ENCODE measurements at places on chromosomes 13 and 19.

- no peak for DNase-seq
Observed at GRCh38 chr19:38683393-38684077, 36.1 kb downstream of the ACTN4 start.

DNA sequence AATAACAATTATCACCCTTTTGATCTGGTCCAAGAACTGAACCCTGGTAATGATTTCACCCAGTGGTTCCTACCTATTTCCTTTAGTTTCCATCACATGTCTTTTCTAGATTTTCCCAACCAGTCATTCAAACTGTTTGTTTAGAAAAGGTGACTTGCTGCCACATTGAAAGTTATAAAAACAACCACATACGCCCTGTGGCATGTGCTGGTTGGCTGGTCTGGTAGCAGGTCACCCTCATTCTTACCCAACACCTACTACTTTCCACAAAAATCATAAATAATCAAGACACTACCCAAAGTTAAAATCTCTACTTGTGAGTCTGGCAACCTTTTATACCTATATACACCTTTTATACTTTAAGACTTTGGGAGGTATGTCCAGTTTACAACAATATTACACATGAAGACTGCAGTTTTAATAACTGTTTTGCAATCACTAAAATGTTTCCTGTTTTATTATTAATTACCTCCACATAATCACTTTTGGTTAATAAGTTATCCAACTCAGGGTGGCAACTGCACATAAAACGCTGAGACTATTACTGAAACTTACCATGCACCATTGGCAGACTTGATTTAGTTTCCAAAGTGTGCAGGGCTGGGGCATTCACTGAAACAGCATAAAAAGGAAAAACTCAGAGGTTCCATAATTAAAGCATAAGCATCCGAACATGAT, 38.9 kb downstream of the DZIP1 start:
- DNase-seq = no peak

DNA sequence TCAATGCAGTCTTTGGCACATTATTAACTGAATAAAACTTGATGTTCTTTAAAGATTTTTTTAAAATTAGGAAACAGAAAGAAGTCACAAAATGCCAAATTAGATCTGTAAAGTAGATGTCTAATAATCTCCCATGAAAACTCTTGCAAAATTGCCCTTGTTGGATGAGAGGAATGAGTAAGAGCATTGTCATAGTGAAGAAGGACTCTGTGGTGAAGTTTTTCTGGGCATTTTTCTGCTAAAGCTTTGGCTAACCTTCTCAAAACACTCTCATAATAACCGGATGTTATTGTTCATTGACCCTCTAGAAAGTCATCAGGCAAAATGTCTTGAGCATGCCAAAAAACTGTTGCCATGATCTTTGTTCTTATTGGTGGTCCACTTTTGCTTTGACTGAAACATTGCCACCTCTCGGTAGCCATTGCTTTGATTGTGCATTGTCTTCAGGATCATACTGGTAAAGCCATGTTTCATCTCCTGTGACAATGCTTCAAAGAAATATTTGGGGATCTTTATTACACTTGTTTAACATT, 549.3 kb downstream of the LIG4 start:
- DNase-seq = no peak

GRCh38 chr13:99320693-99321481, 13.7 kb upstream of the GPR183 start:
- no peak for DNase-seq

- DNase-seq = no peak
Observed at GRCh38 chr13:113040597-113041292, 64.8 kb upstream of the F7 start.

DNA sequence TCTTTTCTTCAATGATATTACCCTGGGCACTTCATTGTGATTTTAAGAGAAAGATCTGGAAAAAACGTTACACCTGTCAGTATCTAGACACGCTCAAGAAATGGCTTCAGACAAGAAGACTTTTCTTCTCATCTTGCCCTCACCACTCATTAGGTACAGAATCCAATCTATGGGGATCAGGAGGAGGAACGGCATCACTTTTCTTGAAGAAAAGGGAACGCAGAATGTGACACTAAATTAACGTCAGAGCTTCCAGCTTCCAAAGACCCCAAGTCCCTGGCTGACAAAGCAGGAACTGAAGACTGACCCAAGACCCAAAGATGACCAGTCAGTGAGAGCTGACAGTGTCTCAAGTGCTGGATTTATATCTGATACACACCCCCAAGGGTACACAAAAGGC, 48.2 kb downstream of the BRD4 start:
- DNase-seq = no peak

- DNase-seq = peak; percentile 36
Observed at GRCh38 chr13:108595436-108596274, 33.8 kb upstream of the MYO16 start.

- peak; percentile 95 for DNase-seq
Observed at GRCh38 chr19:1279782-1280341, 4.5 kb downstream of the FAM174C start.

GRCh38 chr13:102405499-102406100, 3.8 kb upstream of the FGF14 start:
- DNase-seq = no peak

GRCh38 chr19:32652894-32653598, 21.9 kb downstream of the ANKRD27 start:
- no peak for DNase-seq

DNA sequence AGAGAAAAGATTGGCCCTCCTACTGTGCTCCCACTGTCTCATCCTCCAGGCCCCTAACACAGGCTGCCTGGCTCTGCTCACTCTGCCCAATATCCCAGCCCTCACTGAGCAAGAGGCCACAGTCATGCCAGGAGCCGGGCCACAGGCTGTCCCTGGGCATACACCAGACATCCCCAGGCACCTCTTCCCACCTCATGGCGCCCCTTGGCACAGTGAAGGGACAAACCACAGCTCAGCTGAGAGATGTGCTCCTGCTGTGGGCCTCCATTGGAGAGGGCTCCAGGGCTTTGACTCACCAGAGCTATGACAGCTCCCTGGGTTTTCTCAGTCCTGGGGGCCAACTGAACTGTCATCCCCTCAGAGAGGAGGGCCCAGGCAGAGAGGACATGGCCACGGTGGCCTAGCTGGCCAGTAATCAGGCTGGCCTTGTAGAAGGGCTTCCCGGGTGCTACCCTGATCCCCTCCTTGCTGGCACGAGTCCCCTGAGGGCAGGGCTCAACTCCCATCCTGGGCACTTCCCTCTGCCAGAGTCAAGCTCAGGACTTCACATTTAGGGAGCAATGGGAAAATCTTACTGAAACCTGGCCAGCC, 220.9 kb downstream of the TUBA3C start:
- no peak for DNase-seq

- no peak for DNase-seq
Observed at GRCh38 chr13:97540696-97541095, 106.7 kb downstream of the RAP2A start.

GRCh38 chr13:44287958-44288357, 85.7 kb upstream of the SERP2 start:
- no peak for DNase-seq

- DNase-seq = no peak
Observed at GRCh38 chr13:50080911-50081678, 65.9 kb downstream of the KCNRG start.

DNA sequence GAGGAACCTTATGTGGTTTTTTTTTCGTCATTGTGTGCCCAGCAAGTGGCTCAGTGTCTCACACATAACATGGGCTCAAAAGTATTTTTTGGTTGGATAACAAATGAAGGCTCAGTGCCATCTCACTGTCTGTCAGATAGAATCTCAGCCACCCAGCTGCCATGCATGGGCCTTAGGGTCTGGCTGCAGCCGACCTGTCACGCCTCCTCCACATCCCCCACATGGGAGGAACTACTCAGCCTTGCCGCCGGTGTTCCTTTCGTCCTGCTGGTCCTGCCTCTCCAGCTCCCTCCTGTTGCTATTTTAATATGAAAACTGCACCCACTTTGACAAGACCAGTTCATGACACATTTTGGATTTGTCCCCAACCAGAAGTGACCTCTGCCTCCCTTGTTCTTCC, 121.2 kb downstream of the SHISA2 start:
- no peak for DNase-seq

DNA sequence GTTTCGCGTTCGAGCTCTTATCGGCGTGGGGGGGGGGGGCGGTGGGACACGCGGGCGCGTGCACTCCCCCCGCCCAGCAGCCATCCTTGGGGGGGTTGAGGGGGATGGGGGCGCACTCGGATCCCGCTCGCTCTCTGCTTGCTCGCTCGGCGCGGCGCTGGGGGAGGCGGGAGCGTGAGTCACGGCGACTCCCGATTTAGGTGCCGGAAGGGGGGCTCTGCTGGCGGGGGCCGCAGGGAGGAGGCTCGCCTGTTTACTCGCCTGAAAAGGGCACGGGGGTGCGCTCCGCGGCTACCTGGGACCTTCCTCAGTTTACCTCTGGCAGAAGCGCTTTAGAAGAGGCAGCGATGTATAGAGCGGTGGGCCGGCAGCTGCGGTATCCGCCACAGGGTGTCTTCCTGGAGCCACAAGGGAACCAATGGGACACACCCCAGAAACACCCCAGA, 1.1 kb upstream of the PDE4A start:
- no peak for DNase-seq

- no peak for DNase-seq
Observed at GRCh38 chr13:98665638-98665995, 86.9 kb downstream of the SLC15A1 start.

DNA sequence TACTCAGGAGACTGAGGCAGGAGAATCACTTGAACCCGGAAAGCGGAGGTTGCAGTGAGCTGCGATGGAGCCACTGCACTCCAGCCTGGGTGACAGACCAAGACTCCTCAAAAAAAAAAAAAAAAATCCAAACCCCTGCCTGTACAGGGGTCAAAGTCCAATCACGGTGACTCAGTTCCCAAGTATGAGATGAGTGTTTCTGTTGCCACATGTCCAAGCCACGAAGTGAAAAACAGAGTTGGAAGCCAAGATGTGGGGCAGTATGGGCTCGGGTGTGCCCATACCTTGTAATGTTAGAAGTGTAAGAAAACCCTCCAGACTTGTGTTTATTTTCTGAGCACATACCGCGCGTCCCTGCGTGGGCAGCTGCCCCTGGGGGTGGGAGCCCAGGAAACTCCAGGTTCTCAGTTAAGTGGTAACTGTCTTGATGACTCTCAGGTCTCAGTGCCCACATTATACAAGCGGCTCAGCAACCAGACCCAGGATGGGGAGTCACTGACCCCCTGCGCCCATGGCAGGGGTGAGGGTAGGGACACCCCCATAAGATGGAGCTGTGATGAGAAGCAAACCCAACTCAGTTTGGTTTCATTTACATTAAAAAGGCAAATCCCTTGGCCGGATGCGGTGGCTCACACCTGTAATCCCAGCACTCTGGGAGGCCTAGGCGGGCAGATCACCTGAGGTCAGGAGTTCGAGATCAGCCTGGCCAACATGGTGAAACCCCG, 1.2 kb upstream of the GPX4 start:
- no peak for DNase-seq

DNA sequence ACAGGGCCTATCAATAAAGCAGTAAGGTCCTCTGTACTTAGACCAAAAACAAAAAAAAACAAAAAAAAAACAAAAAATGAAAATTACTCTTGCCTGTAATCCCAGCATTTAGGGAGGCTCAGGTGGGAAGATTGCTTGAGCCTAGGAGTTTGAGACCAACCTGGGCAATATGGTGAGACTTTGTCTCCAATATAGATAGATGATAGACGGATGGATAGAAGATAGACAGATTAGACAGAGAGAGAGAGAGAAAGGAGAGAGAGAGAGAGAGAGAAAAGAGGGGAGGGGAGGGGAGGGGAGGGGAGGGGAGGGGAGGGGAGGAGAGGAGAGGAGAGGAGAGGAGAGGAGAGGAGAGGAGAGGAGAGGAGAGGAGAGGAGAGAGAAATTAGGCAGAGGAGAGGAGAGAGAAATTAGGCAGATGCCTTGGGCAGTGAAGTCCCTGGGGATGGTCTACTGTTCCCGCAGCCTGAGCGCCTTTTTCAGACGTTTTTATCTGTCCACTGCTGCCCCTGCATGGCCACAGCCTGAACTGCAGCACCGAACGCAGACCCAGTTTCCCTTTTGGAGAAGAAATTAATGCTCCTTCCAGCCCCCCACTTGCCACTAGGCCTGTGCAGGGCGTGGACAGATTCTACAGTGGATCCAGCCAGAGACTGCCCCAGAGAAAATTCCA, 9.8 kb upstream of the ZNF627 start:
- DNase-seq = peak; percentile 77

DNA sequence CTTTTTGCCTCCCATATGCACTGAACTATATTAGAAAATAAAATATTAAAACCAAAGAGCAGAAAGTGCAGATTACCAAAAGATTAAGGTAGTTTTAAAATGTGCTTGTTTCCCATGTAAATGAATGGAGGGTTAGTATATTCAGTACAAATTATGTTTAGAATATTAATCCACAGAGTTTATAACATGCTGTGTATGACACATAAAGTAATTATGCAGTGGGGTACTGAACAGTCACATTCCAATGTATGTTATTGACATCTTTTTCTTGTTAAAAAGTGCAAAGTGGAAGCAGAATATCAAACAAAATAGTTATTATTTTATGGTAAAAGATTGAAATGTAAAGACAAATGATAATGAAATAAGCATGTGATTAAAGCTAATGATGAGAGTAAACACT, 79.3 kb downstream of the GPC6 start:
- no peak for DNase-seq

DNA sequence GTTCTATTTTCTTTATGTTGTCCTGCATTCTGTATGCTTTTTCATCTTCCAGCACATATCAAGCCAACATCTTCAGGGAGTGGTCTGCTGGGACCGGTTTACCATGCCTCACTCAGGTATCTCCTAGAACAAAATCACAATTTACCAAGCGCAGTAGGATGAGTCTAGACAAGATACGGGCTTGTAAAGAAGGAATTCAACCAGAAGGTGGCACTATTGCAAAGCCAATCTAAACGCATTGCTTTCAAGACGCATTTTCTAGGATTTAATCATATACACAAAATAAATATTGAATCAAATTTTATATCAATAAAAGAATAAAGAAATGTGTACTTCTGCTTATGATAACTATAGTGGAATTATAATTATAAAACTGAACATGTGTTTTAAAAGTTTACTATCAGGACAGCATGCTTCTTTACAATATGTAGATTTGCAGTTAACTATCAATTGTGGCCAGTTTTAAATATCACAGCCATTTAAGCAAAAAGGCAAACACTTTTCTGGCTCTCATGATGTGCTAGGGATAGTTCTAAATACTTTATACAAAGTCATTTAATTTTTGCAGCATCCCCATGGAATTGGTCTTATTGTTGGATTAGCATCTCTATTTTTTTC, 16.1 kb upstream of the TPP2 start:
- no peak for DNase-seq

DNA sequence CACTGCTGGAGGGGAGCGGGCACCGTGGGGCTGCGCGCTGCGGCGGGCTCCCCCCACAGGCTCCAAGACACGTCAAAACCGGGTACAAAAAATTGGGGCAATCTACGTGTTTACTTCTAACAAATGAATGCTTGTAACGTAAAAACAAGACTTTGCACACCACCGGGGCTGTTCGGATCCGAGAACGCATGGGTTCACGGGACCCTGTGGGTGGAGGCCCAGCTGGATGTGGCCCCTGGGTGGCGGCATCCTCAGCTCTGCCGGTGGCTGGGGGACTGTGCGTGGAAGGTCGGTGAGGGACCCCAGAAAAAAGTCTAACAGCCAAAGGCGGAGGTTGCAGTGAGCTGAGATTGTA, 10.3 kb upstream of the SLC7A10 start:
- DNase-seq = no peak

Measured in D721Med (cell line).